ENCODE measurements at places on chromosomes 6 and 20.

DNA sequence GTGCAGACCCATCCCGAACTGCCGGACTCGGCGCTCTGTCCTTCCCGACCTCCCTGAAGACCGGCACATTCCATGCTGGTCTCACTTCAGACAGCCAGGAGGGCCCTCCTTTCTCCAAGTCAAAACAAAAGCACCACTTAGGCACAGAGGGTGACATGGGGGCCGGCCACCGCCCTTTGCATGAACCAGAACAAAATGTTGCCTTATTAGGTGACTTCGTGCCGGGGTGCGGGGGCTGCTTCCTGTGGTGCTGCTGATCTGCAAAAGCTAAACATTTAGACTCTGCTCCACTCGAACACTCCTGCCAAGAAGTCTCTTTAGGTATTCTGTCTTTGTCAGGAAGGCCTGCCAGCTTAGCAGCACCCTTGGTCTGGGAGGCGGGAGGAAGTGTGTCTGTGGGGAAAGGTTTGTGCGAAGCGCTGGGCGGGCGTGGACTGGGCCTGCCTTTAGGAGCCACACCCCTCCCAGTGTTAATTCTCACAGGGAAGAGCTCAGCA, 133.8 kb downstream of the SMOC2 start:
- DNase-seq = no peak

GRCh38 chr6:131286469-131287040, 151.3 kb downstream of the AKAP7 start:
- no peak for DNase-seq

GRCh38 chr20:62632575-62633090, 9.7 kb upstream of the SLCO4A1 start:
- DNase-seq = no peak

DNA sequence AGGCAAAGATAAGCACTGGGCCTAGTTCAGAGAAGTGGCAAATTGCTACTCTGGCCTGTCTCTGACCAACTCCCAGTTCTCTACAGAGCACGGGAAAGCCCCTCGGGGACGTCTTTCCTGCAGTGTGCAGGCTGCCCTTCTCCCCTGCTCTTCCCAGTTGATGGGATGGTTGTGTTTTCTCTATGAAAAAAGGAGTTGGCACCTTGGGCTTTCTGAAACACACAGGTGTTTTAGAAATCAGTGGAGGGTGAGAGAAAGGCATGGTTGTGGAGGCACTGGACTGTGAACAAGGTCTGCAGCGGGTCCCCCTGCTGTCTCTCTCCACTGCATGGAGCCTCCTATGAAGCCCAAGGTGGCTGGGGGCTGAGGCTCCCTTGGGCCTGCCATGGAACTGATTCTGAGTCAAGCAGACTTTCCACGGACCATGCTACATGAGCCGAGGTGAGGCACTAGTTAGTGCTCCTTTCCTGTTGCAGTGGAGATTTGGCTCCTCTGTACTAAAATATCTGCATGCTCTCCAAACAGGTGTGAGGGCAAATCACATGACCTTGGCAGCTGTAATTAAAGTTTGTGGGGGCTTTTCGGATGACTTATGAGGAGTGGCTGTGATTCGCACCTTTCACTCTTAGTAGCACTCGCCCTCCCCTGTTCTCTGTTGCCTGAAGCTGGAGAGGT, 16.3 kb downstream of the GTSF1L start:
- no peak for DNase-seq

GRCh38 chr6:75279418-75279817, 5.2 kb downstream of the TMEM30A start:
- DNase-seq = no peak

- DNase-seq = no peak
These were observed 94.0 kb upstream of the MPC1 start for GRCh38 chr6:166476634-166477215.

GRCh38 chr6:32607263-32607987, 17.8 kb upstream of the HLA-DRB1 start:
- no peak for DNase-seq

- no peak for DNase-seq
These were observed 208.6 kb downstream of the MOXD1 start for GRCh38 chr6:132192631-132193030.

DNA sequence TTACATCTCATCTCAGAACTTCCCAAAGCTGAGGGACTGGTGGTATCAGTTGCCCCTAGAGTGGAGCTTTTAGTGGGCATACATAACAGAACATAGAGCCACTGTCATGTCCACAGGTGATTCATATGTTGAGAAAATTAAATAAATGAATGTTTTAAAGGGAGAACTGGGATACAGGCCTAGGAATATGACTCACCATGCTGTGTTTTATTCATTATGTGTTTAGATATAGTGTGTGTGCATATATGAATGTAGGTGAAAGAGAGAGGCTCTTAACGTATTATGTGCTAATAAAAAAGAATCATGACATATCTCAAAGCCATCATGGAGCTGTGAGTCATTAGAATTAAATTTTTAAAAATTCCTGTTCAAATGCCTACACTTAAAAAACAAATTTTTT, 332.2 kb upstream of the RSPO3 start:
- no peak for DNase-seq

DNA sequence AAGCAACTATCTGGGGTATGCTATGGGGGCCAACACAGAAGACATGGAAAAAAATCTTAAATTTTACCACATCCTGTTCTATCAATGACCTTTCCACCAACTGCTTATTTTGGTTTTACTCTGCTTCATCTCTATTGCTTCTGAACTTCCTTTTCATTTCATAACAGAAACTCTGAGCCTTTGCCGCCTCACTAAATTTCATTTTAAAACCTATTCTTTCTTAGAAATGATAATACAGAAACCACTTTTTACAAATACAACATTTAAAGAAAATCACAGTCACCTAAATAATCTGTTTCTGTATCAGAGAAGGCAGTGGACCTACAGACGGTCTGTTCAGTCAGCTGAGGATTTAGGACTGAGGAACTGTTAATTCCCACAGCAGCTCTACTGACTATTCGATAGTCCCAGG, 117.5 kb downstream of the KCNQ5 start:
- no peak for DNase-seq

- DNase-seq = no peak
These were observed 15.4 kb downstream of the IGF2R start for GRCh38 chr6:159984268-159984786.

DNA sequence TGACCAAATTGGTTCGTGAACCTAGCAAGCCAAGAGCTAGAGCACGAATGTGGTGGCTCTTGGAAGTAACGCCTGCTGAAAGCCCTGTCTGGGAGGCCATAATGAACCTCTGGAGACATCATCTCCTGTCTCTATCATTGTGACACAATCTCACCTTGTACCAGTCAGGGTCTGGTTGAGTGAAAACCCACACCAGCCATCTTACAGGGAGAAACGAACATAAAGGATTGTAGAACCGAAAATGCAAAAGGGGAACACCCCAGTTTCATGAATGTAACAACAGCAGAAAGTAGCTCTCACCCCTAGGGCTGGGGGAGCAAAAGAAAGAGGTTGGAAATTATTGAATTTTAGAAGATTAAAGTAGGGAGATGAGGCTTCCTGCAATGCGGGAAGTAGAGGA, 50.9 kb upstream of the TAB2 start:
- no peak for DNase-seq

DNA sequence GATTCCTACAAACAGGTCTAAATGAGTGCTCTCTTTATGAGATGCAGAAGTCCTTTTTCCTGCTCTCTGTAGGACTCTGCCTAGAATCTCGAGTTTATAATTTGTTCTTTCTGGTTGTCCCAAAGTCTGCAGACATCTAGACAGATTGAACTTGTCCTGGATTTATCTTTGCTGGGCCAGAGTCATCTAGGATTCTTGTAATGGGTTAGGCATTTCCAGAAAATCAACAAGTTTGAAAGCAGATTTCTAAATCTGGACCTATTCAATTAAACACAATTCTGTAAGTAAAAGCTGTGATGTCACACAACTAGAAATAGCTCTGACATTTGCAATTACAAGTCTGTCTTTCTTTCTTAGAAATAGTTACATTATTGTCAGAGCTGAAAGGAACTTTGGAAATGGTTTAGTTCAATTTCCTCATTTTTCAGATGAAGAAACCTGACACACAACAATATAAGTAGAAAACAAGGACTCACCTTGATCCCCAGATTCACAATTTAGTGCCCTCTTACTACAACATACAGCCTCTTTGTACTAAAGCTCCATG, 4.2 kb upstream of the RSPO3 start:
- DNase-seq = no peak

All from CD4-positive, alpha-beta T cell treated with Interleukin-12 subunit alpha and Interleukin-12 subunit beta, for 1 hour (primary cell).